Kidney (tissue), 22 donors: ENCODE measurements at places on chromosomes 13 and 19. TPM values are rescaled to one million over a fixed set of nuclear protein-coding genes. Genes with fewer than 3 reads are reported as not detected.
A peak's percentile ranks its signal among the peaks of the same experiment; 100 is the strongest.

The CCDC169 gene
- 1.5 TPM for total RNA-seq

DNA sequence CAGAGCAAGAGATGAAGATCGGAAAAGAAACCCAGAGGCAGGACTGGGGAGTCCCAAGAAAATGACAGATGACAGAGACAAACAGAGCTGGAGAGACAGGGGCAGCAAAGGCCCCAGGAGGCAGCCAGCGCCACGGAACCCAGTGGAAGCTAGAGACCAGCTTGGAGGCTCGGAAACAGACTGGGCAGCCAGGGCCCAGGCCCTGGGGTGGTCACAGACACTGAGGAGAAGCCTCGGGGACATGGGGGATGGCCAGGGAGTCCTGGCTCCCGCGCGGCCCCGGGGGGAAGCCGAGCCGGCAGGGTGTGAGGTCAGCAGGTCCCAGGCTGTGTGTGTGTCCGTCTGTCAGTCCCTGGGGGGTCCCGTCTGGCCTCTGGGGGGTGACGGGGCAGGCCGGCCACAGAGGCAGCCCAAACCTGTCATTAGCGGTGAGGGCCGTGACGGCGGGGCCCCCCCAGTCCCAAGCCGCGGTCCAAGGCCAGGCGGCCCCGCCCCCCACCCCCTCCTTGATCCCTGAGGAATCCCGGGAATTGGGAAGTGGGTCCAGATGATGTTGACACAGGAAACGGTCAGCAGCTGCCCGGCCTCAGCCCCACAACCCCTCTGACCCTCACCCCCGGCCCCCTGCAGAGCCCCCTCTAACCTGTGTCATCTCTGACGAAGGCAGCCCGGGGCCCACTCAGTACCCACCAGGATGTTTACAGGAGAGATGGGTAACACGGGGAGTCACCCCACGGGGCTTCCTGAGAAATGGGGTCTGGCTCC lies 2.5 kb upstream of the TMEM190 start:
- no peak overlapping the region for H3K27ac ChIP-seq
- DNase-seq = no peak
- no peaks in the 10 kb centered on the region for H3K36me3 ChIP-seq
- H3K4me1 ChIP-seq = no peaks in the 10 kb centered on the region
- H3K27me3 ChIP-seq = peaks cover 9% of the 10 kb centered on the region

DNA sequence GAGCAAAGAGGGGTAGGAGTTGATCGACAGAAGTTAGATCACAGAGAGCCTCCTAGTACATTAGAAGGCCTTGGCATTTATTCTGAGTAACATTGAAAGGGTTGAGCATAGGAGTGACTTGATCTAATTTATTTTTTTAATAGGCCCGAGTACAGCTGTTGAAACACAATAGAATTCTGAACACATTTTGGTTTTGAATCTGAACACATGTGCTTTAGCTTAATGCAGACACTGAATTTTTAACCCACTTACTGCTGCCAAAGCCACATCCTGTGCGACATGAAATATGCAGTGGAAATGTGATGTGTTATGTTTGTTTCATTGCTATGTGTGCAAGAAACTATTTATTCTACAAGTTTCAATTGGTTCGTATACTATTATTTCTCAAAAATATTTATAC lies 1505.9 kb downstream of the PCDH9 start:
- no peak overlapping the region for H3K27ac ChIP-seq
- H3K36me3 ChIP-seq = no peaks in the 10 kb centered on the region
- no peak for DNase-seq

- peak; percentile 88 for DNase-seq
- H3K4me1 ChIP-seq = no peaks in the 10 kb centered on the region
- H3K36me3 ChIP-seq = no peaks in the 10 kb centered on the region
- no peaks in the 10 kb centered on the region for H3K27me3 ChIP-seq
- H3K4me3 ChIP-seq = no peak overlapping the region
Observed at GRCh38 chr19:2084993-2085720, 11.0 kb downstream of the MOB3A start.
